NCI-H1048 (cell line): ENCODE measurements at places on chromosomes 13 and 19.

DNA sequence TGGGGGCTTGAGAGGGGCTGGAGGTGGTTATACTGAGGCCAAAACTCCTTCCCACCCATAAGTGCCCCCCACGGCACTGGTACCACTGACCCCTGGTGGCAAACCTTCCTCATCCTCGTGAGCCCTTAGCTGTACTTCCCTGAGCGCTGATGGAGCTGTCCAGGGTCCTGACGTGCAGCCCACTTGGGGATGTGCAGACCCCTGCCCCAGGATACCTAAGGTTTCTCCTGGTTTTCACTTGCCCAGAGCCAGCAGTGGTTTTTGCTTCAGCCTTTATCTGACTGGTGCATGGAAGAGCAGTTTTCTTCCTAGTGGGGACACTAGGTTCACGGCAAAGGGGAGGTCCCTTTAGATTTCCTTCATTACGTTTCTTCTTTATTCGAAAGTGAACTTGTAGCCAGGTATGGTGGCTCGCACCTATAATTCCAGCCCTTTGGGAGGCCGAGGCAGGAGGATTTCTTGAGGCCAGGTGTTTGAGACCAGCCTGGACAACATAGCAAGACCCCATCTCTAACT, 28.7 kb upstream of the KCTD15 start:
- DNase-seq, result no peak

- DNase-seq, result no peak
These were observed 40.1 kb downstream of the SERTM1 start for GRCh38 chr13:36713887-36714286.

- no peak for DNase-seq
These were observed 103.9 kb downstream of the DNAJC15 start for GRCh38 chr13:43127103-43127798.

DNA sequence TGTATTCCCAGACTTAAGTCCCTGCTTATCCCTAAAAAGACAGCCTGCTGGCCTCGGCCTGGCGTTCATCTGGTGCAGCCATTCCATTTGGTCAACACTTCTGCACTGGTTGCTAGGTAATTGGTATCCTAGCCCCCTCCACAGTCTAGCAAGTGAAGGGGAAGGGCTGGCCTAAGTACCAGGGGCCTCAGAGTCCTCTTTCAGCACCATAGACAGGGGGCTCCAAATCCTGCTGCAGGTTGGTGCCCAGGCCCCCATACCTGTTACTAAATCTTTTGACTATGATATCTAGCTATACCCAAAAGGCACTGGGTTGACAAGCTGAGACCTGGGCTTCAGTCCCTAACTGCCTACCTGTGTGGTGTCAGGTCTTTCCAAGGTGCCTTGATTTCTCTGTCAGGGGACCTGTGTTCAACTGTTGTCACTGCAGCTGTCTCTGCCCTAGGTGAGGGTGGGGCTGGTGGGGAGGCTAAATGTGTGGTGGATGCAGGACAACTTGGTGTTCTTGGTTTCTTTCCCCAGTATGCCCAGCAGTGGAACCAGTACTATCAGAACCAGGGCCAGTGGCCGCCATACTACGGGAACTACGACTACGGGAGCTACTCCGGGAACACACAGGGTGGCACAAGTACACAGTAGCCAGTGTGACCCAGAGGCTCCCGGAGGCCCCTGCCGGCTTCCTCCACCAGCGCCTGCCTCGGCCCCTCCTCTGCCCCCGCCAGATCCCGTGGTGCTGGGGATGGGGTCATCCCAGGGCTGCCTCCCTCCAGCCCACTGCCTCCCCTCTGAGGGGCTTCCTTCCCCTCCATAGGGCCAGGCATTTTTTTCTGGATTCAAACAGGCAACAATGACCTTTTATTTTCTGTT, 3.8 kb upstream of the CCDC97 start:
- DNase-seq, result no peak

- no peak for DNase-seq
These were observed 630.9 kb upstream of the PCDH20 start for GRCh38 chr13:62046512-62046911.

DNA sequence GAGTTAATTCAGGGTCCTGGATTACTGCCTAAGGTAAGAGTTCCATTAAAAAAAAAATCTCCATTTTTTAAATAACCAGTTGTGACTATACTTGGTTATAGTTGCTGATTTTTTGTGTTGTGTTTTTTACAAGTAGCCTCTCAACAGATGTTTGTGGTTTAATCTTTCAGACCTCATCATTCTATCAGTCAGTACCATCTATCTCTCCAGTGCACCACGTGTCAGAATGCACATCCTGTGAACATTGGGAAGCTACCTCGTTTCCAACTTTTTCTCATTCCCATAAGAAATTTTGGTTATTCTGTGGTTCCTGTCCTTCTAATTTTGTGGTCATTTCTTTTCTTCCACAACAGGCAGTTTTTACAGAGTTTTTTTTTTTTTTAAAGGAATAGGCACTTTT, 39.2 kb downstream of the WDFY2 start:
- no peak for DNase-seq

- DNase-seq, result no peak
These were observed 15.2 kb upstream of the GJA3 start for GRCh38 chr13:20175907-20176652.
